ENCODE measurements at places on chromosomes 11 and 22.

DNA sequence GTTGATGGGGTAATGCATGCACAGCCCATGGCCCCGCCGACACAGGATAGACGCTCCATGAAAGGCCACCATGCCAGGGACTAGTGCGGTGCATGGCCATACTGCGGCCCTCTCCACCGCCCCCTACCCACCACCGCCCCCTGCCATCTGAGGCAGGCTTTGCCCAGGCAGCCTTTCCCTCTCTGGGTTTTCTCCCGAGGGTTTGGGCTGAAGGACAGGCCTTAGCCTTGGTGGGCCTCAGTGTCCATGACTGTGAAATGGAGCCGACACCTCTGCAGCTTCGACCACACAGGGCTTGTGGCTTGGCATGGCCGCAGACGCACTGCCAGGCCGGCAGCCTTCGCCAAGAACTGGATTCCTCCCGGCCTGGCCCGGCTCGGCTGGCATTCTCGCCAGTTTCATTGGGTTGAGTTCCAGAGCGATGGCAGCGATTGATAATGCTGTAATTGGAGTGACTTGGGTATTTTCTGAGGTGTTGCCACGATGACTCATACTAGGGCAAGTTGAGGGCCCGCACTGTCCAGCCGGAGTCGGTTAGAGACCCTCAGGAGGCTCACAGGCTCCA is 111.3 kb downstream of the WNT7B start:
- DNase-seq = no peak

DNA sequence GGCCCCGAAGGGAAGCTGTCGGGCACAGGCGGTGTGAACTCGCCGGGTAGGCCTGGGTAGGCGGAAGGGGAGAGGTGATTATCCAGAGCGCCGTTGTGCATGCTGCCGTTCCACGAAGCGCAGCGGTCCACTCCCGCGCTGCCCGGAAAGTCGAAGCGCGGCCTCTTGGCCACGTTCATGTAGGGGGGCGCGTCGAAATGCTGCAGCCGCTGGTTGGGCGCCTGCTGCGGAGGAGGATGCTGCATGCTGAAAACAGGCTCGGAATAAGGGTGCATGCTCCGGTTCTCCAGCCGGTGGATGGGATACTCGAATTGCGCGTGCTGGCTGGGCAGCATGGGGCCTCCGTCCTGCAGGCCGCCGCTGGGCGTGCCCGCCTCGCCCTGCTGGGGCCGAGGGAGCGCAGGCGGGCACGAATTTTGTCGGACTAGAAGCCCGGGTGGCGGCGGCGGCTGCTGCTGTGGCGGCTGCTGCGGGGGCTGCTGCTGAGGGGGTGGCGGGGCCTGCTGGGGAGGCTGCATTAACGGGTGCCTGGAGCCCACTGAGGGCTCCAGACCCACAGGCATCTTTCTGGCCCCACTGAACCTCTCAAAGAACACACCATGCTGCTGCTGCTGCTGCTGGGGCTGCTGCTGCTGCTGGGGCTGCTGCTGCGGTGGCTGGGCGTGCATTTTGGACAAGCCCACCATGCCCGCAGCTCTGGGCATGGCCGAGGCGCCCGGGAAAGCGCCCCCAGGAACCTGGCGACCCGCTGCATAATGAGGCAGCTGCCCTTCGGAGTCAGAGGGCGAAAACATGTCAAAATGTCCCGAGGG is 2.3 kb downstream of the MN1 start:
- no peak for DNase-seq

DNA sequence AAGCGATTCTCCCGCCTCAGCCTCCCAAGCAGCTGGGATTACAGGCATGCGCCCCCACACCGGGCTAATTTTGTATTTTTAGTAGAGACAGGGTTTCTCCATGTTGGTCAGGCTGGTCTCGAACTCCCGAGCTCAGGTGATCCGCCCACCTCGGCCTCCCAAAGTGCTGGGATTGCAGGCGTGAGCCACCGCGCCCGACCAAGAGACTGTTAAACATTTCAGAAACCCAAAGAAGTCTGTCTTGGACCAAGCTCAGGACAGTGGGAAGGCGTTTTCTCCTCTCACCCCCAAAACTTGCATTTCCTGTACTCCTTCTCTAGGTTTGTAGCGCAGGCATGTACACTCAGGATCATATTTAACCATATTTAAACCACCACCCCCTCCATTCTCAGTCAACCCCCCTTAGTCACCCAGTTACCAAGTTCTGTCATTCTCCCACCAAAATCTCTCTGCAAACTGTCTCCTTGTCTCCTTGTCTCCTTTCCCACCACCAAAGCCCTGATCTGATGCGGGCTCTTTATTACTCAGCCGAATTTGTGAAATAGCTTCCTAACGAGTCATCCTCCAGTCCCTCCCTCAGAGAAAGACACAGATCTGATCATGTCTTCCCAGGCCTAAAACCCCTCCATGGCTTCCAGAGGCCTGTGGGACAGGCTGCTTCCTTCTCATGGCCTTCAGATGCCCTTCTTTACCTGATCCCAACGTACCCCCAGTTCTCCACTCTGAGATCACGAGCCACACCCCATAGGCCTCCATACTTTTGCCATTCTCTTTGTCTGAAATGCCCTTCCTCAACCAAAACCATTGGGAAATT is 29.0 kb upstream of the CREB3L1 start:
- DNase-seq = no peak

DNA sequence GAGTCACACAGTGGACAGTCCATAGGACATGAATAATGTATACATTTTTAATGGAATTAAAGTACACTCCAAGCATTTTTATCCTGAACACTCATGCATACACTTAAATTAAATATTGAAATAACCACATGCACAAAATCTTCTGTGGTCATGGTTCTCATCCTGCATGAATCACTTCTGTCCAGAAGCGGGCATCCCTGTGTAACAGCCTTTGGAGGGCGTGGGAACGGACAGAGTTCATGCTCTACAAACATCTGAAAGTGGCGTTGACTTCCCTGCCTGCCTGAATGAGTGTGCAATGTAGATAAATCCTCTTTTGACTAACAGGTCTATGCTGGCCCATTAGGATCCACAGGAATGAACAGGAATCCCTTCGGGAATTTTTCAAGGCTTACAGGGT is 780.2 kb downstream of the BRD1 start:
- DNase-seq = no peak

DNA sequence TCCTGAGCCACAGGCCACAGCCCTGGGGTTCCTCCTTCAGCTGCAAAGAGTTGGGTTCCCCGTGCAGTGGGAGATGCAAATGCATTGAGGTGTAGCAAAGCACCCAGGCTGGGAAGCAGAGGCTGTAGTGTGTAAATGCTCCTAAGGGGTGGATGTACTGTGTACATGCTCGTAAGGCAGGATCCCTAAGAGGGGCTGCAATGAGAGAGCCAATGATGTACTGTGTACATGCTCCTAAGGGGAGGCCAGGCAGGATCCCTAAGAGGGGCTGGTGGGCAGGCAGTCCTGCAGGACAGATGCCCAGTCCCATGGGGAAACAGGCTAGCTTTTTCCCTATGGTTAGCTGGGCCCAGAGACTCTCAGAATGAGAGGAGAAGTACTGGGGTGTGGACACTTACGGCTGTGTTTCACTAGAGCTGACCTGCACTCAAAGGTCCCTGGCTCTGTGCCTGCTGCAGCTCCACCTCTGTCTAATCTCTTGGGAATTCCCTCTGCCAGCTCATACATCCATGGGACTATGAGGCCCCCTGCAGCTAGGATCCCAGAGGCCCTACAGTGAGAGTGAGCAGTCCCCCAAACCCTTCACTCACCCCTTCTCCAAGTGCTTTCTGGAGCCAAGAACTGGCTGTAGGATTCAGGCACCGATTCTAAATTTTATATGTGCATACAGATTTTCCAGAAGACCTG is 261.9 kb upstream of the LUZP2 start:
- DNase-seq = no peak

GRCh38 chr11:123519055-123519796 is 89.2 kb downstream of the GRAMD1B start:
- no peak for DNase-seq

- DNase-seq = no peak
Observed at GRCh38 chr11:114162719-114163123, 103.2 kb downstream of the ZBTB16 start.

GRCh38 chr11:21514316-21514715 is 678.6 kb upstream of the ANO5 start:
- DNase-seq = no peak

Measured in activated T-cell treated with anti-CD3 and anti-CD28 coated beads for 48 hours (primary cell).